ENCODE measurements at places on chromosomes 1 and 21.

DNA sequence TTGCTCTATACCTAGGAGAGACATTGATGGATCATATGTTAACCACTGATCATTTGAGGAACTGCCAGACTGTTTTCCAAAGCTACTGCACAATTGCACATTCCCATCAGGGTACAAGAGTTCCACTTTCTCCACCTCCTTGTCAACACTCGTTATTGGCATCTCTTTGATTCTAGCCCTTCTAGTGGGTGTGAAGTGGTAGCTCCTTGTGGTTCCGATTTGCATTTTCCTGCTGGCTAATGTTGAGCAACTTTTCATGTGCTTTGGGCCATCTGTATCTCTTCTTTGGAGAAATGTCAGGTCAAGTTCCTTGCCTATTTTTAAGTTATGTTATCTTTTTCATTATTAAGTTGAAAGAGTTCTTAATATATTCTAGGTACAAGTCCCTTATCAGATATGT is 90.1 kb downstream of the DMRTB1 start:
- no peak for DNase-seq

DNA sequence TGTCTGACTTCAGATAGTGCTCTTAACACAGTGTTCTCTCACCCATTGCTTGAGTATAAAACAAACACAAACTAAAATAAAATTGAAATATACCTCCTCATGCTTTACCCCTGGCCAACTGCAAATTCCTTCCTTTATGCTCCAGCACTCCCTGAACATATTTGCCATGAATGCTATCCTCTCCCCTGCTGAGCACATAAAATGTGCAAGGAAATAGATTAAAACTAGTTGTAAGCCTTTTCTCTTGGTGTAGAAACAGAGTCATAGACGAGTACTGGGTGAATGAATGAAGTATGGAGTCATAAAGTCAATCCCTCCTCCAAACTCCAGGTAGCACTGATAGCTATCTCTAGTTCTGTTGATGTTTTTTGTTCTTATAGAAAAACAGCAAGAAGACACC is 2.6 kb downstream of the GPR161 start:
- no peak for DNase-seq

- no peak for DNase-seq
These were observed 53.7 kb upstream of the PLA2G4A start for GRCh38 chr1:186775036-186775435.

DNA sequence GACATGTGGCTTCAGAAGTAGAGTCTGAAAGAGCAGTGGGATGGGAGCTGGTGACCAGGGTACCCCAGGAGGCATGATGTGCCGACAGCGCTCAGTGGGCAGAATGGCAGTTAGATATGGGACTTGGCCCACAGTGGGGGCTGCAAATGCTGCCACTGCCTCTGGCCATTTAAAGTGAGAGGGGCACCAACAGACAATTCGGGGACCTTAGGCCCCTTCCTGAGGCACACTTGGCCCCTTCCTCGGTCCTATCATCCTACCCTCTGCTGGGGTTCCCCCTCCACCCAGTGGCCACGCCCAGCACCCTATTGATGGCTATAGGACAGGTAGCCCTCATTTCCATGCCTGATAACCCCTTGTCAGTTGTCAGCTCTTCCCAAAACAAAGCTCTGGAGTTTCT is 36.6 kb upstream of the EPHA8 start:
- DNase-seq = no peak

DNA sequence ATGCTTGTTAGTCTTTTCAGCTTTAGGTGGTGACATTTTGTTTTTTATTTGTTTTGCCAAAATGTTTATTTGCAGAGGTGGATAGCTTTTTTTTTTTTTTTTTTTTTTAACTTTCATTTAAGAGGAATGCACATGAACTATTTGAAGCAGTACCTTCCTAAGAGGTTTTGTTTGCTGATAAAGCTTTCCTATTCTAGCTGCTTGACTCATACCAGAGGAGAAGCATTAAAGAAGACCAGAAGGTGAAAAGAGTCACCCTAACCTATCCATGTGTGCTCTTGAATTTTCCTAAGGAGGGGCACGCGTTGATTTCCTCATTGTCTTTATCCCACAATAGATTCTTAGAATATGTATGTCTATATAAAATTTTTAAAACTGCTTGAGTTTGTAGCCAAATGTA is 57.7 kb downstream of the PRDM2 start:
- DNase-seq = no peak

GRCh38 chr1:43366601-43367025 is 1.2 kb downstream of the ELOVL1 start:
- DNase-seq = no peak

- no peak for DNase-seq
These were observed 9.4 kb downstream of the COL6A1 start for GRCh38 chr21:45990741-45991605.

DNA sequence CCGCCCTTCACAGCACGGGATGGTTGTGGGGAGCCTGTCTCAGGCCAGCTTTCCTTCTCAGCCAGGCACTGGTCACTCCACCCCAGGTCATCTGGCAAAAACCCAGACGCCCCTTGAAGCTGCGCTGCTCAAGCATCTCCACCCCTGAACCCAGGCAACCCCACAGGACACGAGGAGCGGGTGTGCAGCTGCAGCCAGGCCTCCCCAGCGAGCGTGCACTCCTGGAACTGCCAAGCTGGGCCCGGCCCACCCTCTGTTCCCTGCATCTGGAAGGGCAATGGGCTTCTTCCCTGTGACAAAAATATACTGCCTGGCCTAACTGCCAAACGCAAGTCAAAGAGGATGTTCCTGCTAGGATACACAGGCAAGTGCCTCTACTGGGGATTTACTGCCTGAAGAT is 39.7 kb downstream of the SLC66A1 start:
- DNase-seq = no peak

DNA sequence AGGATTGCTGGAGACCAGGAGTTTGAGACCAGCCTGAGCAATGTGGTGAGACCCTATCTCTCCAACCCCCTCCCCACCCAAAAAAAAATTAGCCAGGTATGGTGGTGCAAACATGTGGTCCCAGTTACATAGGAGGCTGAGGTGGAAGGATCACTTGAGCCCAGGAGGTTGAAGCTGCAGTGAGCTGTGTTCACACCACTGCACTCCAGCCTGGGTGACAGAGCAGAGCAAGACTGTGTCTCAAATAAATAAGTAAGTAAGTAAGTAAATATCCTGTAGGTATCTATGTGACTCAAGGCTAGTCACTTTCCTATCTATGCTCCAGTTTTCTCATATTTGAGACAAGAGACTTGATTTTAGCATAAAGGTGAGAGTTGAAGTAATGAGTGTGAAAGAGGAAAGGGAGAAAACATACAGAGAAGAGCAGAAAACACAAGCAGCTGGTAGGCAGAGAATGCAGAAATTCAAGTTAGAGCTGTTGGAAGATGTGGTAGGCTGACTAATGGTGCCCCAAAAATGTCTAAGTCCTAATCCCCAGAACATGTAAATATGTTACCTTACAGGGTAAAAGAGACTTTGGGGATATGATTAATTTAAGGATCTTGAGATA is 7.5 kb downstream of the PPP1R12B start:
- DNase-seq = no peak

DNA sequence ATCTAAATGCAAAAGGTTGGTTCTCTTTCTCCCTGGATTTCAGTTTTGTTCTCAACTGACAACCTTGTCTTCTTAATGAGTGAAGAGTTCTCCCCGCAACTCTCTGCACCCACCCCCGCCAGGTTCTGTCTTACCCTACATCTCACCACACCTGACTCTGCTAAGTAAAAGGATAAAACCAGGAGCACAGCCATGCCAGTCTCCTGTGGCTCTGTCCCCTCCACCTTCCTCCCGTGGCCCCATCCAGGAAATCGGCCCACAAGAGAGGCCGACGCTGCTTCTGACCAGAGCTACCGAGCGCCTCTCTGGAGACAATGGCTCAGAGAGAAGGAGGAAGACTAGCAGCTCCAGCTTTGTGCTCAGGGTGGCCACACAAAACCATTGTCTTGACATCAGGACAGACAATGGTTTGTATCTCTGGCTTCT is 72.2 kb downstream of the PLEKHA6 start:
- no peak for DNase-seq

- no peak for DNase-seq
These were observed 550.7 kb downstream of the PTPRU start for GRCh38 chr1:29786791-29787732.

GRCh38 chr1:157369808-157370521 is 182.3 kb downstream of the FCRL5 start:
- peak; percentile 22 for DNase-seq

DNA sequence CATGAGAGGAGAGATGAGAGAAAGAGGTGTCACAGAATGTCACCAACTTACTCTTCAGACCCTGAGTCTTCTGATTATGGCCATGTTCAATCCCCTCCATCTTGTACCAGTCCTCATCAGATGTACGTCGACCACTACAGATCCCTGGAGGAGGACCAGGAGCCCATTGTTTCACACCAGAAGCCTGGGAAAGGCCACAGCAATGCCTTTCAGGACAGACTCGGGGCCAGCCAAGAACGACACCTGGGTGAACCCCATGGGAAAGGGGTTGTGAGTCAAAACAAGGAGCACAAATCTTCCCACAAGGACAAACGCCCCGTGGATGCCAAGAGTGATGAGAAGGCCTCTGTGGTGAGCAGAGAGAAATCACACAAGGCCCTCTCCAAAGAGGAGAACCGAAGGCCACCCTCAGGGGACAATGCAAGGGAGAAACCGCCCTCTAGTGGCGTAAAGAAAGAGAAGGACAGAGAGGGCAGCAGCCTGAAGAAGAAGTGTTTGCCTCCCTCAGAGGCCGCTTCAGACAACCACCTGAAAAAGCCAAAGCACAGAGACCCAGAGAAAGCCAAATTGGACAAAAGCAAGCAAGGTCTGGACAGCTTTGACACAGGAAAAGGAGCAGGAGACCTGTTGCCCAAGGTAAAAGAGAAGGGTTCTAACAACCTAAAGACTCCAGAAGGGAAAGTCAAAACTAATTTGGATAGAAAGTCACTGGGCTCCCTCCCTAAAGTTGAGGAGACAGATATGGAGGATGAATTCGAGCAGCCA is 8.0 kb downstream of the ELOA start:
- peak; percentile 42 for DNase-seq

DNA sequence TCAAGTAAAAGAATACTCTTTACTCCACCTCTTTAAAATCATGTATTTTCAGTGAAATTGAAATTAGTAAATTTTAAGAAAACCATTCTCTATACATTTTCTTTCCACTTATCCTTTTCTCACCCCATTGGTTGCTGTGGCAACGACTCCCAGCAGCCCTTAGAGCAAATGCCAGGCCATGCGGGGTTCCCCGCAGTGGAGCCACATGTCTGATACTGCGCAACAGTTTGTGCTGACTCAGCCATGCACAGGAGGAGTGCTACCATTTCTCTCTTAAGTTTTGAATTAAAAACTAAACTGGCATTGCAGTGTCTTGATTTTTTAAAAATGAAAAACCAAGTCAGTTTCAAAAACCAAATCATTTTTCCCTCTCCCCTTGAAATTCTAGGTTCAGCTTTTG is 214.1 kb upstream of the L1TD1 start:
- DNase-seq = no peak

GRCh38 chr1:112818990-112819689 is 104.0 kb upstream of the PPM1J start:
- peak; percentile 15 for DNase-seq

- no peak for DNase-seq
These were observed 57.1 kb downstream of the NMNAT2 start for GRCh38 chr1:183361081-183361480.

DNA sequence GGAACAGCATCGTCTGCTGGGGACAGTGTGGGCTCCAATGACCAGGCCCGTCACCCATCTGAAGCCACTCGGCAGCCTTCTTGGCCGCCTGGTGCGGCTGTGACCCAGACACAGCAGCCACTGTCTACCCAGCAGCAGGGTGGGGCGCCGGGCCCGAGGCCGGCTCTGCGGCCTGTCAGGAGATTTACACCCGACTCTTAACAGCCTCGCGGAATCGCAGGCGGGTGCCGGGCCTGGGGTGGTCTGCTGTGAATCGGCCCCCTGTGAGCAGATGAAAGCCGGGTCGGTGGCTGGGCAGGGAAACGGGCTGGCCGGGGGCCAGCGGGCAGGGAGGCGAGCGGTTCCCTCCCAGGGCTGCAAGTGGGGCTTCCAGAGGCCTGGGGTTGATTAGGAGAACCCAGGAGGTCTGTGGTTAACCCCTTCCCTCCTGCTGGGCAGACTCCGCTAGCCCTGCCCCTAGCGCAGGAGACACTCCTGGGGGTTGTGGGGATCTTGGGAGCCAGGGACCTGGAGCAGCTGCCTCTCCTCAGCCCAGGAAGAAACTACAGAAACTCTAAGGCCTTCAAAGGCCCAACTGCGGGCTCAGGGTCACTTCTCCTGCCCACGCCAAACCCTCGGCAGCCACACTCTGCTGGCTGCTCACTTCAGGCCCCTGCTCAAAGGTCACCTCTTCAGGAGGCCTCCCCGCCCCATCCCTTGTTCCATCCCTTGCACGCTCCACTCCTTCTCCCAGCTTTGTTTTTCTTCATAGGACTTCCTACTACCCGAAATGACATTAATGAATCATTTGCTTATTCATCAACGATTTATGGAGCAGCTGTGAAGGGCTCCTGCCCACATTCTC is 15.6 kb downstream of the RUNX3 start:
- DNase-seq = no peak

DNA sequence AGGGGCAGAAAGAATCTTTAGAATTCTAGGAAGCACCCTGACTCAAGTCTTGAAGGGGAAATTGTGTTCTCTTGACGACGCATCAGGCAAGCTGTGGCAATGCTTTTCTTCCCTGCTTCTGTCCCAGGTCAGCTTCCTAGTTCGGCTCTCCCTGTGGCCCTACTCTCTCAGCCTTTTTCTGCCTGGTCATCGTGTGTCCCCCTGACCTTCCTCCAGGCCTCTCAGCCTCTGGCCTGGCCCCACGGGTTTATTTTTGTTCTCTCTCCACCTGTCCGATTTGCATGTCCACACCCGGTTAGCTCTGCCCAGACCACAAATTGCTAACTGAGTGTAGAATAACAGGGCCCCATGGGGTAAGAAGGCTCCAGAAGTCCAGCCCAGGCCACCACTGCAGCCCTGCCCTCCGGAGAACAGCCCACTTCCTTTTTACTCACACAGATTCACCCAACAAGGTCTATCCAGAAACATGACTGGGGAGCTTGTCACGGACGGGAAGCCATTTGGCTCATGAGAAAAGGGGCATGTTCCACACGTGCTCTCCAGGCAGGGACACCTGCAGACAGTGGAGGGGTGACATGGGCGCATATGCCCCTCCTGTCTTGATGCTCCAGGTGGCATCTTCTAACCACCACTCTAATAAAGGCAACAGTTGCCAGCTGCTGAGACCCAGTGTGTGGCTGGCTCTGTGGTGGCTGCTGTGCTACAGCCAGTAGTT is 9.8 kb downstream of the KCNN3 start:
- DNase-seq = peak; percentile 29

- no peak for DNase-seq
These were observed 20.6 kb upstream of the MYCL start for GRCh38 chr1:39922251-39922688.

GRCh38 chr1:63888984-63889383 is 115.2 kb downstream of the ROR1 start:
- no peak for DNase-seq
